ENCODE measurements at places on chromosomes 11 and 22.

- DNase-seq, result no peak
Measured at GRCh38 chr11:113272281-113272680, 42.1 kb upstream of the TTC12 start.

DNA sequence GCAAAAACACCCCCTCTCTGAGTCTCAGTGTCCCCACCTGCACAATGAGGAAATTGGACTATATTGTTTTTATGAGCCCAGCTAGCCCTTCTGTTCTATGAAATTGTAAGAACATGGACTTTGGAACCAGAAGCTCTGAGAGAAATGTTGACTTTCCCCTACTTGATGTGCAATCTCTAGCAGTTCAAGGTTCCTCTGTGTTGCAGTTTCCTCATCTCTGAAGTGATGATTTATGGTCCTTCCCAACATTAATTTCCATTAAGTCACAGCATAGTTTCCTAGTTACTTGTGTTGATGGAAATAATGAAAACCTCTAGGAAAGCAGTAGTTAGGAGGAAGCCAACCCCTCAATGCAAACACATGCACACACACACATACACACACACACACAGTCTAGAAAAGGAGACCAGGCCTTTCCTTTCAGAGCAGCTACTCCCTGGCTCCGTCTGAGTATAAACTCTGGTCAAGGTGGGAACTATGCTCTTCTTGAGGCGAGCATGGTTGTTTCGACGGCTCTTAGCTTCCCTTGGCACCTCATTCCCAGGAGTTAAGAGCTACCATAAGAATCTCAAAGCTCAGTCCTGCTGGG, 518.4 kb downstream of the SOX6 start:
- DNase-seq, result no peak

DNA sequence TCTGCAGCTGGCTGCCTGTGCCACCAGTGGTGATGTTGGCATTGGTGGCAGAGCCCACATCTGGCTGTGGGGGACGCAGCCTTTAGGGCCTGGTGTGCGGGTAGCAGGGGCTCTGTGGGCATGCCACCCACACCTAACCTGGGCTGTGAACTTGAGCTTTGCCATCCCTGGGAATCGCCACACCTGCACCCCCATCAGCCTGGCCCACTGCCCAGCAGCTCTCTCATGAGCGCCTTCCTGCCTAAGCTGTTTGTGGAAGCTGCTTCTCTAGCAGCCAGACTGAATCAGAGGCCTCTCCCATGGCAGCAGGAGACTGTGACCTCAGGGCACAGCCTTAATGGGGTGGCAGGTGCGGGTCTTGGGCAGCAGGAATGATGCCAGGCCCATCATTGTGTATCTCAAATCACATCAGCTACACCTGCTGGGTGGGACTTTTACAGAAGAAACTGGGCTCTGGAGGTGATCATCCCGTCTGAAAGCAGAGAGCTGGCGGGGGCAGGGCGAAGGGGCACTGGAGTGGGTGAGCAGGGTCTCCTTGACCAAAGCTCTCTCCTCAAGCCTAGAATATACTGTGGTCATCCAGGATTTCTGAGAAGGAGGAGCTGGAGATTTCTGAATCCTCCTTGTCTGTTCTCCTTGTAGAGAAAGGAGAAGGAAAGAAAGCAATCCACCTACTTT, 17.8 kb upstream of the CARS1 start:
- DNase-seq, result peak; percentile 4

DNA sequence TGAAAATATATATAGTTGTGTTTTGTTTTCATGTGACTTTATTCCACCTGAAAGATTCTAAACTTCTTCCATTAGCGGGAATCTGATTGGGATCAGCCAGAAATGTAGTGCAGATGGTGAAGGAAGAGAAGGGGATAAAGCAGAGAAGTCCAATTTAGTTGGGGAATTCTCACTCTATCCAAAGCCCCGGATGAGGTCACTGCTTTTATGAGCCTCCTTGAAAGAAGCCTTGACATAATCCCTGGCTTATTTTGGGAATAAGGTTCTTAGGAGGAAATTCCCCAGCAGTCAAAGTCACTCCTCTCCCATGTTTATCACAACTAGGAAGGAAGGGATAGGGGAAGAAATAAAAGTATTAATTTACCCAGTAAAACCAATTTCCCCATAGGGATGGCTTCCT, 41.1 kb downstream of the OSBP start:
- no peak for DNase-seq

DNA sequence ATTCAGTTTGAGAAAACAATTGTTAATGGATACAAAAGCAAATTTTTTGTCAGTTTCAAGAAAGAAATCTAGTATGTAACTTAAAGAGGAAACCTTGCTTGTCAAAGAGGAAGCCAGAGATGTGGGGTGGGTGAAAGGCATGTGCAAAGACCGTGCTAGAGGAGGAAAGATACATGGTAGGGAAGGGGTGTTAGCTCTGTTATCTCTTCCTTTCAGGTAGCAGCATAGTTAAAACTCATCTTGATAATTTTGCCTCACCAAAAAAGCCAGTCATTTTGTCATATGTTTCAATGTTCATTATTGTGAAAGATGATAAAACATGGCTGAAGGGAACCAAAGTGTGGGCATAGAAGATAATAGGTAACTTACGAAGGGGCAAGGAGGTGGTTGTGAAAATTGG, 2.6 kb upstream of the MS4A2 start:
- DNase-seq, result no peak

DNA sequence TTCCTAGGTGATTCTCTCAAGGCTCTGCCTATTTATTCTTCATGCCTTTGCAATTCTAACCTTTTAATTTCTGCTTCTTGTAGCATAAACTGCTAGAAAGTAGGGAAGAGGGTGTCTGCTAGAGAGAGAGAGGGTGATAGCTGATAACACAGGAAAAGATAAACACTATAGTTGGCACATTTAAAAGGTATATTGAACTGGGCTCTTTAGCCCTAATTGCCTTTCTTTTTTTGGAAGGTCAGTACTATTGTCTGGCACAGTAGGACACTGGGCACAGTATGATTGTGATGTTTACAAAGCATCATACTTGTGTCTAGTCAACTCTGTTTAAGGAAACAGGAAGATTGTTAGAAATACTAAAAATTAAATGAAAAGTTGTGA, 33.3 kb downstream of the TEAD1 start:
- no peak for DNase-seq

DNA sequence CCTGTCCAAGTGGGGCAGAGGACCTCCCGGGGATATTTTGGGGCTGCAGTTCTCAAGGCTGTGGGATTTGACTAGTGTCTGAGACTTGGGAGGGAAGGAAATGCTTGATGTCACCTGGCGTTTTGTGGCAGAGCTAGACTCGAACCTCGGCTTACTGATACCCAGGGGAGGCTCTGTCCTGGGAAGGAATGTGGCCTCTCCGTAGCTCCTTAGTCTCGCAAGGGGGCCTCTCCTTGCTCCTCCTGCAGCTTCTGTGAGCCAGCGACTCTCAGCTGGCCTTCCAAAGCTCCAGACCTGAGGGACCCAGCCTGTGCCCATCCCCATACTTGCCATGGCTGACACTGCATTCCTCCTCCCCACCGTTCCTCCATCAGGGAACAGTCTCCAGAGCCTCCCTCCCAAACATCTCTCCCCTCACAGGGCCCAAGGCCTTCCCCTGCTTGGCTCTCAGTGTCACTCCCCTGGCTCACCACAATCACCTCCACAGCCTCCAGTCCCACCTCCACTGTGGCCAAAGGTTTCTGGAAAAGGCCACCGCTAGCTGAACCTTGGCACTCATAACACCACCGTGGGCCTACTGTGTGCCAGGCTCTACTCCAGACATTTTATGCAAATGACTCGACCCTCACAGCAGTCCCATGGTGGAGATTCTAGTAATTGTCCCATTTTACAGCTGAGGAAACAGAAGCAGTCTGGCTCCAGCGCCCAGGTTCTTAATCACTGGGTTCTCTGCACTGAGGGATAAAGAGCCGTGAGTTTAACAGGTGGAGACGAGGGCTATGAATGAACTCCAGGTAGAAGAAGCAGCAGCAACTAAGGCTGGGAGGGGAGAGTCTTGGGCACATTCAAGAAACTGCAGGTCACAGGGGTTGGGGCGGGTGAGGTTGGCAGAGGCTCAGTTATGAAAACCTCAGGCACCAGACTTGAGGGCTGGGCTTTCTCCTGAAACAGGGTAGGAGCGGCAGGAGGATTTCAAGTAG, 12.1 kb downstream of the P2RY2 start:
- DNase-seq, result no peak

DNA sequence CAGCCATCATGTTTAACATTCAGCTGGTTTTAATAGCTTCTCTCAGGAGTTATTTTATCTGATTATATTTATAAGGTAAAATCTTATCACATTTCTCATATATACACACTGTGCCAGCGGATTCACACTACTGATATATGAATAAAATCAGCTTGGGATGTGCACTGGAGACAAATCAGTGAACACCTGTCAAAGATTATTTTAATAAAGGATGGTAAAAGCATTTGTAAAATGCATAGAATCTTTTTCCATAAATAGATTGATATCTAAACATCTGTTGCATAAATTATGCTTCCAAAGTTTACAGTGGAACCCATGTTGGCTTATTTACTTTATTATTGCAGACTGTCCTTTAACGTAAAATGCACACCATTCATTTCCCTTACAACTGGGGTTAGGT, 1125.8 kb upstream of the CNTN5 start:
- DNase-seq, result no peak

GRCh38 chr11:86781546-86781945, 18.8 kb upstream of the PRSS23 start:
- DNase-seq, result no peak

- peak; percentile 29 for DNase-seq
Measured at GRCh38 chr11:59097113-59097708, 9.8 kb upstream of the FAM111B start.

GRCh38 chr11:96127596-96127959, 203.7 kb upstream of the MTMR2 start:
- no peak for DNase-seq

- peak; percentile 84 for DNase-seq
Measured at GRCh38 chr22:27113211-27113635, 455.8 kb downstream of the MIAT start.

DNA sequence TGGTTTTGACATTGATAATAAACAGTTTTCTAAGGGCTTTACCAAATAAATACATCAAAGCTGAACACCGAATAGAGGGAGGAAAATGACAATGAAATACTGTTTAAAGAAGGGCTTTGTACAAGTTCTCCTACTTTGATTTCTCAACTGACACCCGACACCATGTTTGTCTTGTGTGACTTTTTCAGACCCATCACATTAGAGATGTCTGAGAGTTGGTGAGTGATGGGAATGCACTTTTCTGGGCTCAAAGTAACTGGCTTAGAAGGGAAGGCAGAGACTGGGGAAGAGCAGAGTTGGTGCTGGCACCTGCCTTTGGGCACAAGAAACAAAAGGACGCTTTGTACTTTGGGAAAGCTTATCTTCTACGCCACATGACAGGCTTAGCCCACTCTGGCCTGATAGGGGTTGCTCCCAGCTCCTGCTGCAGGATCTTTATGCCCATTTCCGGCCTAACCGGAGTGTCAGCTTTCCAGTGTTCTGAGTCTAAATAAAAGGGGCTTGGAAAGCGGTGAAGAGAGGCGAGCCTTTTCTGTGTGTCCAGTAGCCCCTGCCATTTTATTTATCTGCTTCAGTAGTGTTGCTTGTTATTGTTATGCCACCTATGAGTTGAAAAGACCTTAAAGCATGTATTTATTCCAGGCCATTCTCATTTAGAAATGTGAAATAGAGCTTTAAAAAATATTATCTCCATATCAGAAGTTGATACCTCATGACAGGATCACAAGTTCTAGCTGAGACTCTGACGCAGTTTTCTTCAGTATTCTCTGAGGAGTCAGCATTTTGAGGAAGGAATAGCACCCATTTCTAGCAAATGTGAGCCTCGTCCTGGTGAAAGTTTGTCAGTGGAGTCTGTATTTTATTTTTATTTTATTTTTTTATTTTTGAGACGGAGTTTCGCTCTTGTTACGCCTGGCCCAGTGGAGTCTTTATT, 24.2 kb downstream of the KREMEN1 start:
- no peak for DNase-seq

All from AG08396 (cell line).